ENCODE measurements at places on chromosomes 4 and X.
A peak's percentile ranks its signal among the peaks of the same experiment; 100 is the strongest.

DNA sequence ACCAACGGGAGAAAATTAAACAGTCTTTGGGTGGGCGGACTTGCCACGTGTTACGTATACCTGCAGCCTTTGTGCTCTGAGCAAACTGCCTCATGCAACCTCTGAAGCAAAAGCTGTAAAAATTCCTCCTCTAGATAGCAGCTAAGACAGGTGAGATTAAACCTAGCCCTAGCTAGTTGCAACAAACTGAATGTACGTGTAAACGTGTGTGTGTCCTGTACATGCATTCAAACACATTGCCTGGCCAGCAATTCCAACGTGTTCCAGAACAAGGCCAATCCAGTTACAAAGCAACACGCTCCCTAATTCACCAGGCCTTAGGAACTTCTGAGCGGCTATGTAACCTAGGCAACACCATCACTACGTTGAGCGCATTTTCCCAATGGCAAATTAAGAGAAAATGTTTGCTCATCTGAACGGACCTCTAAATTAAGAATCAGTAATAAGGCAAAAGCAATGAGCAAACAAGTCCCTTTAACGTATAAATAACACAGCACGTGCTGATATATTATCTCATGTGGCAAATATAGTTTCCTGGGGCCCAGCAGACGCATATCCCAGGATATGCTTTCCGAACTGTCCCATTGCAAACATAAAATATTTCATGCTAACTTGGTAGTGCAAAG lies 792 bp downstream of the PPID start:
- peak; percentile 5 for DNase-seq

DNA sequence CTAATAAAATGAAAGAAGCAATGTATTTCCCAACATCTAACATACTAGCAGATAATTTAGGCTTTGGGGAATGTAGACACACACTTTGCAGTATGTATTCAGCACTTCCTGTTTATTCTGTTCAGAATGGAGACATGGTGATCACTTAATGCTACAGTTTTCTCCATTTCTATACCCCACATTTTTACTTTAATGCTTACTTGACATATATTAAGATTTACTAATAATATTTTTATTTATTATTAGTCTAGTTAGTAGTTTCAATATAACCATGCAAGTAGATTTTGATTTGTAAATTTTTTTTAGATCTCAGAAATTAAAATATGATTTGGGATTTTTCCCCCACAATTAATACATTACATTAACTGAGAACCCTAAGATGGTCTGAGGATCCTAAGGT lies 98.4 kb downstream of the PRSS12 start:
- no peak for DNase-seq

GRCh38 chr4:106095408-106095807 lies 200.1 kb downstream of the NPNT start:
- DNase-seq = no peak

GRCh38 chr4:8614365-8615193 lies 22.0 kb downstream of the CPZ start:
- no peak for DNase-seq

GRCh38 chr4:87009095-87009648 lies 74.4 kb downstream of the AFF1 start:
- no peak for DNase-seq
